ENCODE measurements at places on chromosomes 1 and 21.

DNA sequence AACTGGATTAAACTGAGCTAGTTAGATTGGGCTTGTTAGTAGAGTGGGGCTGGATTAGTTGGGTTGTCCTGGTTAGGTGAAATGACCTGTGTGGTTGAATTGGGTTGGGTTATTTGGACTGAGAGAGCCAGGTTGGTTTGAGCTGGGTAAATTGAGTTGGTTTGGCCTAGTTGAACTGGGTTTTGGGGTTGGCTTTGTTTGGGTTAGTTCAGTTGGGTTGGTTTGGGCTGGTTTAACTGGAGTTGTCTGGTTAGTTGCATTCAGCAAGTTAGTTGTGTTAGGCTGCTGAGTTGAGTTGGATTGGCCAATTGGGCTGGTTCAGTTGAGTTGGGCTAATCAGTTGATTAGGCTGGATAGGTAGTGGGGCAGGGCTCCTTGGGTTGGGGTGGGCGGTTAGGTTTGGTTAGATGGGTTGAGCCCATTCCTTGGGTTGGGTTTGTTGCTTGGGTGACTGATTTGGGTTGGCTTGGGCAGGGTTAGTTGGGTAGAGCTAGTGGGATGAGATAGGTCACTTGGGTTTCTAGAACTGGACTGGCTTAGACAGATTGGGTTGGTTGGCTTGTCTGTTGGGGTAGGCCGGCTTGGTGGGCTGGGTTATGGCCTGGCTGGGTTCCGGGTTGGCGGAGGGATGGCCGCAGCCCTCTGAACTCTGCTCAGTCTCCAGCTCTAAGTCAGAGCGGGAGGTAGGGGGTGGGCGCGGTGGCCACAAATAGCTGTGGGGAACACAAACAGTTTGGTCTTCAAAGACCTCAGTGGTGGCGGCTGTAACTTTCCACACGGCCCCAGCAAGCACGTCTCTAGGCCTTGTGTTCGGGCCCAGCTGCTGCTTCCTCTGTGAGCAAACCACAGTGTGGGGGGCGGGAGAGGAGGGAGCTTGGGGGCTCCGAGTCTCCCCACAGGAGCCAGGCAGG is 67.2 kb upstream of the RUNX3 start:
- DNase-seq, result peak; percentile 58

GRCh38 chr1:212967801-212968200 is 17.5 kb downstream of the VASH2 start:
- DNase-seq, result no peak

DNA sequence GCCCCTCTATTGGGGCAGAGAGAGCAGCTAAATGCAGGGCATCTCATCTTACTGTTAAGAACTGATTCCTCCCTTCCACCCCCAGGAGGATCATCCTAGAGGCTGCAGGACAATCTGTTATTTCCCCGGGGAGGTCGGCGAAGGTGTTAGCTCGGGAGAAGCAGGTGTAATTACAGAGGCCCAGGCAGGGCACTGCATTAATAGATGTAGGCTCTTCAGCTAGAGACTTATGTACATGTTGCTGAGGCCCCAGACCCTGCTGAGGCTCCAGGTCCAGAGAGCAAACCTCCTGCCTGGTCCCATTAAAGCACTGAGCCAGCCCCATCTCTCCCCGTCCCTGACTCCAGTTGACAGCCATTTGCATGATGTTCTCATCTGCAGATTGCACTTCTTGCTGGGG is 320.3 kb upstream of the VAMP3 start:
- no peak for DNase-seq

GRCh38 chr1:169491845-169492281 is 6.1 kb upstream of the SLC19A2 start:
- no peak for DNase-seq

DNA sequence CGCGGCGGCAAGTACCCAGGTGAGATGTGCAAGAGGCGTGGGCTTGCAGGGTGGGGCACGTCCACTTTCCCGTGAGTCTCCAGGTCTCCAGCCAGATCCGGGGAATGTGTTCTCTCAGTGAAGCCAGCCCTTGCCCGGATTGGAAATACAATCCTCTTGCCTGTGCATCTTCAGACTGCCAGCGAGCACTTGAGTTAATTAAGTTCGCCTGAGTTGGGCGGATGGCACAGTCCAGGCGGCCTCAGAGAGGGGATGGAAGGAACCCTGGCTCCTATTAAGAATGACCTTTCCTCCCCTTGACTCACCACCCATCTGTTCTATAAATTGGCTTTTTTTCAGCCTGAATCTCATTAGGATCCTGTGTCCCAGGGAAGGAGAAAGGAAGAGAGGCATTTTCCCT is 33.3 kb upstream of the CNTN2 start:
- no peak for DNase-seq

DNA sequence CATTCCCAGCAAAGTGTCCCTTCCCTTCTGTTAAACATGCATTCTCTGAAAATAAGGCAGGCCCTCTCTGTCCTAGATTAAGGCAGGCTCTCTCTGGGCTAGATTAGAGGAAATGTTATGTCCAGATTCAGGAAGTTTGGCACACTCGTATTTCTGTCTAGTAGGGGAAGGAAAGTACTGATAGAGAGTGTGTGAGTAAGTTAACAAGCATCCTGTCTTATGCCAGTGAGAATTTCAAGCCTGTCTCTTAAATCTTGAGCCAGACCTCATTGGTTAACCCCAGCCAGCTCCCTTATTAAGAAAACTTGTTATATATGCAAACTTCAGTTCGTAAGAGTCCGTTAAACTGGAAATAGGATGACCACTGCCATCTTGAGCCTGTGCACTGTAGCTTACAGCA is 31.6 kb downstream of the IGSF5 start:
- no peak for DNase-seq

DNA sequence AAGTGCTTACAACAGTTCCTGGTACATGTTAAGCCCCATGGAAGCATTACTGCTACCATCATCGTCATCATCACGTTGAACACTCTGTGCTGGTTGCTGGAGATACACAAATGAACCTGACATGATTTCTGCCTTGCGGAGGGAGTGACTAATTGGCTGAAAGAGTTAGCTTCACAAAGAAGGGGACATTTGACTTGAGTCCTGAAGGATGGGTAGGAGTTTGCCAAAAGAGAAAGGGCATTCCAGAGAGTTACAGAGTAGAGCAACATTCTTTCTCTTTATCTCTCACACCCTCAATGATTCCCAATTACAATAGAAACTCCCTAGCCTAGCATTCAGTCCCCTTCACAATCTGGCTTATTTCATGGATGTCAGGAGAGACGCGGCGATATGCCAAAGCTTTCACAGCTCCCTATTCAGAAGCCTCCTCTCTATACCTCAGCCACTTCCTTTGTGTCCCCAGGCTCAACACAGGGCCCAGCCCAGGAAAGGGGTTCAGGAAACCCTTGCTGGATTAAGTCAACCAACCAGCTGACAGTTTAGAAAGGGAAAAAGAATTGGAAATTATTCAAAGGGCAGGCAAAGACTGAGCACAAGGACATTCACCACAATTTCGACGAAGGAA is 38.0 kb downstream of the SLC1A7 start:
- peak; percentile 70 for DNase-seq

DNA sequence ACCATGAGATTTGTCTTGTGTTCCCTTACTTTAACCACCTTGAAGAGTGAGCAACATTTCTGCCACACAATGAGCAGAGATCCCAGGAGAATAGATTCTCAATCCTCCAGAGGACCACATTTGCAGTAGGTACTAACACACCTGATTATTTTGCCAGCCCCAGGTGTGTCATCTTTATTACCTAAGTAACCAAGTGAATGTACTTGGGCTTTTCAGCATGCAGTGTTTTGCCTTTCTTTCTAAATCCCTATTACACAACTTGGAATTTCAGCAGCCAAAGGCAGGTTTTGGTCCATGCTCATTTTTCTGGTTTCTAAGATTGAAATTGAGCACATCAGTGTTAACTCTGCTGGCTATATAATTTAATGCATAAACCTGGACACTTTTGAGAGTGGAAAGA is 43.2 kb upstream of the ST6GALNAC5 start:
- no peak for DNase-seq

DNA sequence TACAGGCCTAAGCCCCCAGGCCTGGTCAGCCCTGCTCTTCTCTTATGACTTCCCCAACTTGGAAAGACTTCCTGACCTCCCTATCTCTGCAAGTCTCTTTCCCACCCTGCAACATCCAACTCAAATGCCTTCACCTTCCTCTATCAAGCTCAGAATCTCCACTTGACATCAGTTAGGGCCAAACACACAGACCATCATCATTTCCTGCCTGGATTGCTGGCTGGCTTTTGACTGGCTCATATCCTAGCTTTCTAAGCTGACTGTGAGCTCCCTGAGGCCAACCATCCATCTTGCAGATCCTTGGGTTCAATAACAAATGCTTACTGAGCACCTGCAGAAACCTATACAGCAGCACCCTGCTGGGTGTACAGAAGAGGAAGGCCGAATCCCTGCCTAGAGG is 137.3 kb upstream of the EDN2 start:
- DNase-seq, result no peak

DNA sequence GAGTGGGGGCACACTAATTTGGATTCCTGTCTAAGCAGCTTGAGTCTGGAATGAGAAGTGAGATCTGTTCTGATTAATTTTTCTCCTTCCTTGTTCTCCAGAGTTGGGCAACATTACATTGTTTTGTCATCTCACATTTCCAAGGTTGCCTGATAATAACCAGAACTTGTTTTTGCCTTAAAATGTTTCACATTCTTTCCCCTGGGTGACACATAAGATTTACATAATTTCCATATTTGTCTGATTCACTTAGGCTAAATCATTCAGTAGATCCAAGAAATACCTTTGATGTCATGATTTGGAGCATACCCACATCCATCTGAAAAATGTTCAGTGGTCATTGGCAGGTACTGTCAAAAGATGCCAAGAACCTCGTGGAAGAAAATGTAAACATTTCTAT is 60.3 kb downstream of the XCL2 start:
- peak; percentile 55 for DNase-seq

GRCh38 chr1:206963119-206963712 is 7.0 kb downstream of the FCAMR start:
- no peak for DNase-seq

GRCh38 chr1:14794906-14795305 is 196.4 kb downstream of the KAZN start:
- DNase-seq, result no peak

DNA sequence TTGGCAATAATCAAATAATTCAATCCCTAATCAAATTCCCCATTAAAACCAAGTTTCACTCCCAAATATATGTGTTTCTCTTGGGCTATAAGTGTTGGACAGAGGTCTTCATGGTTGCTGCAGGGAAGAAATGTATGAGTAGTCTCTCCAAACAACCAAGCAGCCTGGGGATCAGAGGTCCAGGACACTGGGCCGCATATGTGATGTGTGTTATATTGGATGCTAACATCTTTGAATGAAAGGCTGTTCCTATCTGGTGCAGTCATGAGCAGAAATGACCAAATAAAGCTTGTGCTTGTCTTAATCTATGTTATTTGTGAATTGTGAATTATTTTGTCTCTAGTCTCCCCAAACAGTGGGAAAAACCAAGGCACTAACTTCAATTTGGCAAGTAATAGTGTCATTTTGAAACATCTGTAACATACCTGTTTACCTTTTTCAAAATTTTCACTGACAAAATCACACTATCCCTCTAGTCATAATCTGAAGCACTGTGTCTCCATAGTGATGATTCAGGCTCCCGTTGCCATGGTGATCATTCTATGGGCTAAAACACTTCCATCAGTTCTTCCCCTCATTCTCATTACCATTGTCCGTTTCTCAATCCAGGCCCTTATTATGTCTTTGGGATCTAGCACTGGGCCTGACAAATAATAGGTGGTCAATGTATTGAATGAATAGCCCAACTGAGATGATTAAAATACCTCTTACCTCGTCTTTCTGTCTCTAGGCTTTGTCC is 12.5 kb upstream of the TADA1 start:
- no peak for DNase-seq

- no peak for DNase-seq
Observed at GRCh38 chr21:38914528-38915293, 109.0 kb downstream of the ETS2 start.

DNA sequence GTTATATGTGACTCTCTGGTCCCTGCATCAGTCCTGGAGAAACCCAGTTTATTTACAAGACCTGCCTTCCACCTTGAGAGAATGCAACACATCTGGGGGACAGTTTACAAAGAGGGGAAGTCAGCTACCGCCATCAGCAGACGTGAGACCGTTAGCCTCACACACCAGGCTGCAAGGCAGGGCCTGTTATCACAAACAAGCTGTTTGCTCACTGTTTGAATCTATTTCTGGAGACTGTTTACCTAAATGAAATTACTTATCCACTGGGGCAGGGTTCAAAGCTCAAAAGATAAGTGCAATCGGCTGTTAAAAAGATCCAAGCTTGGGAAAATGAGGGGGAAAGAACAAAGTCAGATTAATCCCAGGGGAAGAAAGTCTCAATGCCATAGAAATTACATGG is 134.4 kb downstream of the ZNF281 start:
- DNase-seq, result peak; percentile 37

GRCh38 chr1:80282536-80282935 is 1276.0 kb upstream of the ADGRL4 start:
- no peak for DNase-seq

GRCh38 chr1:75615613-75616435 is 4.9 kb upstream of the SLC44A5 start:
- peak; percentile 85 for DNase-seq

GRCh38 chr1:26970810-26971209 is 10.5 kb upstream of the KDF1 start:
- peak; percentile 79 for DNase-seq

- DNase-seq, result no peak
Observed at GRCh38 chr1:156410238-156410637, 41.2 kb downstream of the RHBG start.

DNA sequence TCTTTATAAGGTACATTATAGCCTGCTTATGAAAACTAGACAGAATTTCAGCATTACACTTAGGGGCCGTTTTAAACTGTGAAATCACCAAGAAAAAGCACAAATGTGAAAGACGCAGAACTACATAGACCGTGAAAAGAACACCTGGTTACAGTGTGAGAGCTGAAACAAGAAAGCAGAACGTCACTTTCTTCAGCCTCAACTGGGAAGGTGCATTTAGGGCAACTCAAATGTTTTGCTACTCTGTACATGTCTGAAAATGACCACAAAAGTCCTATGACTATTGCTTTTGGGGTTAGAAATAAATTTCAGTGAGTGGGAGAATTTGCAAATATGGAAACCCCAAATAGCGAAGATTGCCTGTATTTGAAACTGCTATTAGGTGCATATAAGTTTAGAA is 268.7 kb downstream of the OLFM3 start:
- no peak for DNase-seq

DNA sequence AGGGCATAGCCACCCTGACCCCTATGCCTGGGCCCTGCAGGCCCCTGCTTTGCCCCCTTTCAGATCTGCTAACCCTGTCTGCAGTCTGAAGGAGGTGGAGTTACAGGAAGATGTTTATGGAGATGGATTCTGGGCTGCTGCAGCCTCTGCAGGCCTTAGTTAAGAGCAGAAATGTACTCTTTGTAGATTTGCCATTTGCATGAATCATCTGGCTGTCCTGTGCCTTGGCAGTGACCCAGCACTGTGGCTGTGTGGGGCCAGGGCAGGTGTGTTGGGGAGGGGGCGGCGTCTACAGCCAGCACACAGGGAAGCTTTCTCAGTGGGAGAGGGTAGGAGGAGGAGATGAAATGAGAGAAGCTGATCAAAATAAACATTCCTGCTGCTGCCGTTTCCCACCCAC is 867.3 kb downstream of the PLA2G4A start:
- DNase-seq, result peak; percentile 2

- no peak for DNase-seq
Observed at GRCh38 chr1:95226781-95227660, 7.0 kb upstream of the RWDD3 start.

- DNase-seq, result peak; percentile 95
Observed at GRCh38 chr1:236064674-236065508, at the start of gene NID1. Gene NID1, minus strand, starts transcription at chr1:236065090. Its CDS starts 11 bp downstream, at chr1:236065079.
